Stimulated activated CD8-positive, alpha-beta memory T cell treated with anti-CD3 and anti-CD28 coated beads, Interleukin-7, amount 100 ng/mL, for 4 hours (primary cell): ENCODE measurements at places on chromosomes 7 and 10.

DNA sequence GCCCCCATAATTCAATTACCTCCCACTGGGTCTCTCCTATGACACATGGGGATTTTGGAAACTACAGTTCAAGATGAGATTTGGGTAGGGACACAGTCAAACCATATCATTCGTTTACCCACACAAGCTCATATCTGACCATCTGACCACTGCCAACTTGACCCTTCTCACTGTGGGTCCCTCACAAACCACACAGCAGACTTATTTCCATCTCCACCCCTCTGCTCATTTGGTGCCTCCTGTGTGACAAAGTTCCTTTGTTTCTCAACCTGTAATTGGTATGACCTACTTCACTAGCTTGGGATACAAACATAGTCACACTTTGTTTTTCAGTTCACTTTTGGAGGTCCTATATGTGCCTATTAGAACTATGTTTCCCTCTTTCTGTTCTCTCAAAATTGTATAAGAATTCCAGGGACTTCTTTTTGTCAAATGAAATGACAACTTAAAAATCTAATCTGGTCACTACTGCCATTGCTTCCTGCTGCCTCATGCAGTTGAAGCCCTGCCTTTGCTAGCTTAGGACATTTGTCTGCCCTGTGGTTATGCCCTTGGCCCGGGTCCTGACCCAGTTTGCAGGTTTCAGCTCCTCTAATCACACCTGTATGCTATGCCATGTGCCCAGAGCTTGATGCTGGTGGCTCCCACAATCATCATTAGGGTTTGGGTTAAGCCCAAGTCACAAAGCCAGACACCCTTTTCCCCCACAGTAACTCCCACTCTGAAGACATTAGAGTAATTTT lies 69.9 kb downstream of the PPP1R3C start:
- no peak for DNase-seq

- DNase-seq, result no peak
These were observed 258.5 kb downstream of the AGMO start for GRCh38 chr7:15303357-15303756.

DNA sequence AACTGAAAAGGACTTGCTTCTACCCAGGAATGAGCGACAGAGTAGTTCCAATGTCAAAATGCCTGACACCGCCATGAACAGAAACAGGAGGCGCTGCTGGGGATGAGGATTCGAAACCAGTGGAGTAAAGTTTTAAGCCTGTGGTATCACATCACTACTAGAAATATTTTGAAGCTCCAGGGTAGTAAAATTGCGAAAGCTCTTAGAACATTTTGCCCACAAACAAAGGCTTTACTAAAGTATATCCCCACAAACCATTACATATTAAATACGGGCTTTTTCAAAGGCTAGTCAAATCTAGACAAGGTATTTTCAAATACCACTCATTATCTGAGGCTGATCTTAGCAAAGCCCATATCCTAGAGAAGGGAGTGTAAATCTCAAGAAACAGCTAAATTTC lies 2.4 kb downstream of the PRDX3 start:
- no peak for DNase-seq

GRCh38 chr7:33250421-33250871 lies 121.1 kb downstream of the BBS9 start:
- no peak for DNase-seq

- no peak for DNase-seq
These were observed 402.6 kb downstream of the NEBL start for GRCh38 chr10:20494474-20494873.

DNA sequence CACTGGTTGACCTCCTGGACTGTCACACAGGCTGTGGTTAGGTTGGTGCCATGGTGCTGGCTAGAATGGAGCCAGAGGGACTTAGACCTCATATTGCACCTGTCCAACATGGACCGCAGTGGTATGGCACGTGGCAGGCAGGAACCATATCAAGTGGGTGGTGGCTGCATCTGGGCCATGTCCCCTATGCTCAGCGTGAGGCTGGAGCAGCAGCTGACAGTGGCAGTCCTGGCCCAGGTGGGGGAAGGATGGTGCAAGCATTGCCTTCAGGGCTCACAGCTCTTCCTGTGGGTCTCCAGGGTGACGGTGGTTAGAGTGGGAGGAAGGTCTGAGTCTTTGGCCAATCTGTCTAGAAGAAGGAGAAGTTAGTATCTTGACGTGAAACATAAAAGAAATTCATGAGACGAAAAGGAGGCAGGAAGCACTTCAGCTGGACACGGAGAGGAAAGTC lies 54.5 kb upstream of the PFKFB3 start:
- DNase-seq, result no peak

GRCh38 chr10:121082984-121083383 lies 231.8 kb downstream of the WDR11 start:
- DNase-seq, result no peak

- DNase-seq, result no peak
These were observed 47.7 kb upstream of the NRP1 start for GRCh38 chr10:33382216-33382600.

- DNase-seq, result no peak
These were observed 85.9 kb downstream of the UBE3C start for GRCh38 chr7:157224627-157225026.

DNA sequence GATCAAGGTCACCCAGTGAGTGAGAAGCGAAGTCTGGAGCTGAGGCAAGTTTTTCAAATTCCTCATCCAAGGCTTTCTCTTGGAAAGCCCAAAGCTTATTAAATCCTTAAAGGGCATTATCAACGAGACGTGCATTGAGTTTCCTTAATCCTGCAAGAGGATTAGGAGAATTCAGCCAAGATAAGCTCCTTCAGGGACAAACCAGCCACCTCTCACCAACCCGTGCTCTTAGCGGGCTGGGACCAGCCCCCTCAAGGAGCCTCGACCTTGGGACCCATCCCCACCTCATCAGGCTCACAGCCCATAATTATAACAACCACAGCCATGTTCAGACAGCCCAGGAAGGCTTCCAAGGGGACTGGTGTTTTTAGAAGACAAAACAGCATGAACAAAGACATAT lies 12.0 kb upstream of the SLC29A4 start:
- DNase-seq, result no peak

DNA sequence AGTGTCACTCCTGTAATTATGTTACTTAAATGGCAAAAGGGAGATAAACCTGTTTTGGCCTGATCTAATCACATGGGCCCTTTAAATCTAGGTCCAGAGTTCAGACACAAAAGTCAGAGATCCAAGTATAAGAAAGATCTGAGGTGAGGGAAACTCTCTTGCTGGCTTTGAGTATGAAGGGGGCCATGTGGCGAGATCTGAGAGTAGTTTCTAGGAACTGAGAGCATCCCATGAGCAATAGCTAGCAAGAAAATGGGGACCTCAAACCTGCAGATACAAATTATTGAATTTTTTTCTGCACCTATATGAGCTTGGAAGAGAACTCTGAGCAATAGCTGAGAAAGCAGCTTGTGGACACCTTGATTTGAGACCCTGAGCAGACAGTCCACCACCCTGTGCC lies 27.6 kb downstream of the ANKRD7 start:
- DNase-seq, result no peak

GRCh38 chr10:119190954-119191785 lies 12.6 kb upstream of the PRDX3 start:
- no peak for DNase-seq
